ENCODE measurements at places on chromosomes 3 and 15.

GRCh38 chr3:64687086-64687780 lies 567 bp downstream of the ADAMTS9 start:
- DNase-seq, result no peak

DNA sequence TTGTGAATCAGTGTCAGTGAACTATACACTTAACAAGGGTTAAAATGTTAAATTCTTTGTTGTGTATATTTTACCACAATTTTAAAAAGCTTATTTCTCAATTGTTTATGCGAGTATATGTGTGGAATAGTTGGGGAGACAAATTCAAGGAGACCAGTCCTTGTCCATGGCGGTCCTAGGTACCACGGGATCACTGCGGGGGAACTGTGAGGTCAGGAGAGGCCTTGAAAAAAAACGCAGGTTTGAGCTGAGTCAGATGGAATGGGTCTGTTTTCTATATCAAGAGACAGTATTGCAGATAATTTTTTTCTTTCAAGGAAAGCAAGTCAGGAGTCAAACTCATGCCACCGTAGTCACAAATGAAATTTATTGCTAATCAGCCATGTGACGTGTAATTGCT lies 18.5 kb downstream of the IGF1R start:
- DNase-seq, result no peak

GRCh38 chr3:44887101-44887500 lies 12.7 kb downstream of the TGM4 start:
- no peak for DNase-seq

DNA sequence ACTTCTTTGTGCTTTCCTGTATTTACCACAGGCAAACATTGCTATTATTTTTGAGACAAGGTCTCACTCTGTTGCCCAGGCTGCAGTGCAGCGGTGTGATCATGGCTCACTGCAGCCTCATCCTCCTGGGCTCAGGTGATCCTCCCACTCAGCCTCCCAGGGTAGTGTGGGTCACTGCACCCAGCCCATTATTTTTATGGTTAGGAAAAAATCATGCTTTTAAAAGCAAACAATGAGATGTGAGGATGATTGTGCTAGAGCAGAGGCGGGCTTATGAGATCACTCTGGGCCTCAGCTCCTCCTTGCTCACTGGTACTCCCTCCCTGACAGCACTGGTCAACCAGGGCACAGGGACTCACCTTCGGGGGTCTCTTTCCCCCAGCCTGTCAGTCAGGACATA lies 2.2 kb downstream of the MAN2C1 start:
- DNase-seq, result no peak

- no peak for DNase-seq
These were observed 534 bp downstream of the FRMD5 start for GRCh38 chr15:44194323-44195150.

All from stimulated activated CD8-positive, alpha-beta memory T cell treated with anti-CD3 and anti-CD28 coated beads, Interleukin-4, amount 100 ng/mL, for 1 hour (primary cell).